Activated CD8-positive, alpha-beta memory T cell treated with anti-CD3 and anti-CD28 coated beads for 4 hours (primary cell): ENCODE measurements at places on chromosomes 1 and 21.

DNA sequence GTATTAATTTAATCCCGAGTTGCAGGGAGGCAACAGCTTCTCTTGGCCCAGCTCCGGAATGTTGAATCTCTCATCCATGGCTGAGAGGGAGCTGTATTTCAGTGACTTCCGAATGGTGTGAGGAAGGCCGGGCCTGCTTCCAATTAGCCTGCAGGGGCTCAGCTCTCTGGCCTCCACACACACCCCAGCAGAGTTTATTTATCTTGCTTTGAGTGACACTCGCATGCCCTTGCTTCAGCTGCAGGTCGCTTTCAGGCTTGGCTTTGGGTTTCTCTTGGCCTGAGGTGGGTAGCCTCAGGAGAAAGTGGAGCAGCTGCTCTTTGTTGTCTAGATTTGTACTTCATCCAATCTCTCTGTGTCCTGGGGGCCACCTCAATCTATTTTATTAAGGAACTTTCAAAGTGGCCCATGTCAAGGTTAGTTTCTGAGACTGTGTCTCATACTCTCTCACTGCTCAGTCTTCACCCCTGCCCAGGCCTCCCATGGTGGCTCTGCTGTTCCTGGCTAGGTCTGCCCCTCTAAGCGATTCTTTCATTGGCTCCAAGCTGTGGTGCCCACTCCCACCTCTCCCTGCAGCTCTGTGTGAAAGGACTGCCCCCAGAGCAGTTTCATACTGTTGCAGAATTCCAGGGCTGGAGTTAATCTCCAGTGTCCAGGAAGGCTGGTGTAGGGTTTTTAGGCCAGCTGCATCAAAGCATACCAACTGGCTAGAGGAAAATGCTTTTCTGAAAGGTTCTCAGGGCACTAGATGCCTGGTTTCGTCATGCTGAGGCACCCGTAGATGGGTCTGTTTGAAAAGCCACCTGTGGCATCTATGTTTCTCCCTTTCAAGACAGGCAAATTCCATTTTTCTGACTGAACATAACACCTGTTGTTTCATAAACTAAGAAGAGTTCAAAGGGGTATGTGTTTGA, 153.5 kb downstream of the PLXNA2 start:
- no peak for DNase-seq

DNA sequence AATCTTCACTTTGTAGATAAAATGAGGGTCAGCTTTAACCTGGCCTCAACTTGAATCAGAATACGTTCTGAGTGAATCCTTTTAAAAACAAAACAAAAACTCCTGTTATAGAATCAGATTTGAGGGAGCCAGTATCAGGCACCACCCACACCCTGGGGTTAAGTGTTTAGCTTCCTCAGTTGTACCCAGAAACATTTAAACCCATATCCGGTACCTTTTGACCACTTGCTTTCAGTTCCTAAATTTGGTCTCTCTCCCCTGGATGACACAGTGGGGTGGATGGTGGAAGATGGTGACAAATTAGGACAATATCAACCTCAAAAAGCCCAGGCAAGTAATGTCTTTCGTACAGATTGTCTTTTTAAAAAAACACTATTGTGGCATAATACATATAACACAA, 10.4 kb downstream of the KLHDC7A start:
- no peak for DNase-seq

- no peak for DNase-seq
These were observed 72.3 kb downstream of the TNFSF4 start for GRCh38 chr1:173134800-173135199.

- DNase-seq, result no peak
These were observed 327.6 kb downstream of the DPYD start for GRCh38 chr1:97593192-97593591.

DNA sequence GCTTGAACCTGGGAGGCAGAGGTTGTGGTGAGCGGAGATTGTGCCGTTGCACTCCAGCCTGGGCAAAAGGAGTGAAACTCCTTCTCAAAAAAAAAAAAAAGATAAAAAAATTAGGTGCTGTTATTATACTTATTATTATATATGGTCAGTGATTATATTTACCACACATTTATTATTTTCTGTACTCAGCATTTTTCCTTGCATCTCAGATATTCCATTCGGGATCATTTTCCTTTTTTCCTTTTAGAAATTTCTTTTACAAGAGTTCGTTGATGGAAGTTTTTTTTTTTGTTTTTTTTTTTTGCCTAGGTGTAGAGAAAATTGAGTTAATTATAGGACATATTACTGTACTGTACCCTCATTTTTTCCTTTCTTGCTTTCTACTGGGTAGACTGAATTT, 13.5 kb downstream of the CCDC30 start:
- DNase-seq, result no peak

DNA sequence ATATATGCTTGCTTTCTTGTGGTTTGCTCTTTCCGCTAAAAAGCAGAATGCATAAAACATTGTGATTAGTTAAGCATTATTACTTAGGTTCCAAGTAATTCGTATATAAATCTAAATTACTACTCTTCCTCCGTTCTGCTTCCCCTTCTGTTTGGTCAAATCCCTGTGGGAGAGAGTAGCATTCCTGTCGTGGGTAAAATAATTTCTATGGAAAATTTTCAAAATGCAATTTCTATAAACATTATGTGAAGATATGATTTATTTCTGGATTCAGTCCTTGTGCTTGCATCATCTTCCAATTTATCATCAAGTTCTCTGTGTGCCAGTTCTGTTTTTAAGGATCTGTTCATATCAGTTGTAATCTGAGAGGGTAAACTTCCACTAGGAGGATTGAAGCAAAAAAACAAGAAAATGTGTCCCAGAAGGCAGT, 7.2 kb upstream of the WARS2 start:
- DNase-seq, result no peak

GRCh38 chr1:17011439-17012307, at the start of gene ATP13A2:
TSS of gene ATP13A2 (minus strand) at chr1:17011928. CDS start at chr1:17011738, 190 bp downstream.
- DNase-seq, result peak; percentile 62

GRCh38 chr21:32044205-32045180, 171.7 kb downstream of the HUNK start:
- no peak for DNase-seq

- DNase-seq, result no peak
These were observed 1.5 kb upstream of the MXRA8 start for GRCh38 chr1:1359664-1360468.

DNA sequence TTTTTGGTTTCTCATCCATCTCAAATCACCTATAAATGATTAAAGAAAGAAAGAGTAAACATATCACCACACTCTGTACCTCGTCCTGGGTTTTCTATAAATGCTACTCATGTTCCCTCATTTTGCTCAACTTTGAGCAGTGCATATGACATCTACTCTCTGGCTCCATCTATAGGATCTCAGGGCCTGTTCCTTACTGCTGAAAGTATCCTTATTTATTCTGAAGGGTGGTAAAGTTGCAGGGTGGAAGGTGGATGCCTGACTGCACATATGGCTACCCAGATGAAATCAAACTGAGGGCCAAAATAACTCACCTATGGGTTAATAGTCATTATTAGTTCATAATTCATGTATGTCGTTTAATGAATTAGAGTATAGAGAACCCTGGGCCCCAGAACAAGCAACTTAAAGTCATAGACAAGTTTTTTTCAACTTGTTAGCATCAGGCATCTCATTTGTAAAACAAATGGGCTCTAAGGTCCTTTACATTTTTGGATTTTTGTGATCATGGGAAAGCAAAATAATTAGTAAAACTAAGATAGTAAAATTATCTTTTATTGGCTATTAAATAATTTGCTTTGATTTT, 46.5 kb downstream of the NCF2 start:
- DNase-seq, result no peak

GRCh38 chr1:220710333-220710732, 20.2 kb downstream of the C1orf115 start:
- DNase-seq, result no peak

DNA sequence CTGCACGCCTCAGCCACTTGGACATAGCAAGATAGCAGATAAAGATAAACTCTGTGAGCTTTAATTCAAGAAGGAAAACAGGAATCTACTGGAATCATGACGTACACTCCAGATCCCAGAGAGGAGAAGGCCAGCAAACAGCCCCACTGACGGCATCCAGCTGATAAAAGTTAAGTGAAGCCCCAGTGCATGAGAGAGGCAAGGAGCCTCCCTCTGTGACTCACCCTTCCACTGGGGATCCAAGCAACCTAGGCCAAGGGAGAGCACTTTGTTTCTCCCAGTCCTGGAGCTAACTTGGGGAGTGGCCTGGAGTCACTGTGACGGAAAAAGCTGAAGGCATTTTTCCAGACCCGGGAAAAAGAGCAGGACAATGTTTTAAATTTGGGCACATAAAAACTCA, 270.0 kb downstream of the AKT3 start:
- no peak for DNase-seq

- no peak for DNase-seq
These were observed 170.4 kb downstream of the ACTL8 start for GRCh38 chr1:17925290-17926237.

DNA sequence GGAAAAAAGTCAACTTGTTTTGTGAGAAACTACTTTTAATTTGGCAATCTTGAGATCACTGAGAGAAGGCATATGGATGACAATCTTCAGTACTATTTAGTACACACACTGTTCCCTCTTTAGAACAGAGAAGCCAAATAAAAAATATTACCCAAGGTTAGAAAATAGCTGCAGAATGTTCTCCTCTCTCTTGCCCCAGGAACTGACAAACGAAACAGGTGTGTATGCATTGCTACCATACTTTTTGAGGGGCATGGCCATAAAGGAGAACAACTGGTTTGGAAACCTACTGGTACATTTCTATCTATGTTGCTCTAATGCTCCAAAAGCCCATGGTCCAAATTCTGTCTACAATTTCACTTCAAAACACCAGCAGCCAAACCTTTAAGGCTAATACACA, 5.7 kb downstream of the TOR1AIP2 start:
- no peak for DNase-seq

- DNase-seq, result no peak
These were observed 208.7 kb downstream of the MRPL39 start for GRCh38 chr21:25398630-25399029.

GRCh38 chr1:178342745-178343144, 154.0 kb downstream of the CLEC20A start:
- DNase-seq, result no peak

- no peak for DNase-seq
These were observed 9.6 kb downstream of the PTPRU start for GRCh38 chr1:29245876-29246275.

- no peak for DNase-seq
These were observed 36.3 kb upstream of the FAM3B start for GRCh38 chr21:41280115-41280919.

- DNase-seq, result no peak
These were observed 21.5 kb downstream of the NFYC start for GRCh38 chr1:40712997-40713396.

DNA sequence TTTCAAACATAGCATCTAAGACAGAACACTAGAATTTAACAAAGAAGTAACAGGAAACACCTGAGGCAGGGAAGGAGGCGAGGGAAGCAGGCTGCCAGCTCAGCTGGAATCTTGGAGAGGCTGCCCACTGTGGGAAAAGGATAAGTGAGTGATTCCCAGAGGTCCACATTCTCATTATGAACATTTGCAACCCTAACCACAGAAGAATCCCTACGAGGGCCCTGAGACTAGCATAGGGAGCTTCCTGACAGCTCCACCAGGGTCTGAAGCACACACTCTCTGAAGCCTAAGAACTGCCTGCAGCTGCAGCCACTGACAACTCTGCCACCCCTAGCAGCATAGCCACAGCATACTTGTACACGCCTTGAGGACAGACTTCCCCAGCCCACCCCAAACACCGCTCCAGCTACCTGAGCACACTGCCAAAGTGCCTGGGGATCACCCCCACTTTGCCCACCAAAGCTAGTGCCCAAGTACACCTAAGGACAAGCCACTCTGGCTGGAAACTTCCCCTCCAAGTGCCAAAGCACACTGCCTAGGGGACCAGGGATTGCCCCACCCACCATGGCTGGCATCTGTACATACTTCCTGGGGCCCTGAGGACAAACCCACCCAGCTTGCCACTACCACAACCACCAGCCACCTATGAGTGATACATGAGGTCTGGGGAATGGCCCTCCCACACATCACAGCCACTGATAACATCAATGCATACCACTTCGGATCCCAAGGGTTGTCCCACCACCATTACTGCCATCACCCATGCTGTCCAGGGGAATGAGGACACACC, 76.6 kb upstream of the GUCA2A start:
- DNase-seq, result no peak

DNA sequence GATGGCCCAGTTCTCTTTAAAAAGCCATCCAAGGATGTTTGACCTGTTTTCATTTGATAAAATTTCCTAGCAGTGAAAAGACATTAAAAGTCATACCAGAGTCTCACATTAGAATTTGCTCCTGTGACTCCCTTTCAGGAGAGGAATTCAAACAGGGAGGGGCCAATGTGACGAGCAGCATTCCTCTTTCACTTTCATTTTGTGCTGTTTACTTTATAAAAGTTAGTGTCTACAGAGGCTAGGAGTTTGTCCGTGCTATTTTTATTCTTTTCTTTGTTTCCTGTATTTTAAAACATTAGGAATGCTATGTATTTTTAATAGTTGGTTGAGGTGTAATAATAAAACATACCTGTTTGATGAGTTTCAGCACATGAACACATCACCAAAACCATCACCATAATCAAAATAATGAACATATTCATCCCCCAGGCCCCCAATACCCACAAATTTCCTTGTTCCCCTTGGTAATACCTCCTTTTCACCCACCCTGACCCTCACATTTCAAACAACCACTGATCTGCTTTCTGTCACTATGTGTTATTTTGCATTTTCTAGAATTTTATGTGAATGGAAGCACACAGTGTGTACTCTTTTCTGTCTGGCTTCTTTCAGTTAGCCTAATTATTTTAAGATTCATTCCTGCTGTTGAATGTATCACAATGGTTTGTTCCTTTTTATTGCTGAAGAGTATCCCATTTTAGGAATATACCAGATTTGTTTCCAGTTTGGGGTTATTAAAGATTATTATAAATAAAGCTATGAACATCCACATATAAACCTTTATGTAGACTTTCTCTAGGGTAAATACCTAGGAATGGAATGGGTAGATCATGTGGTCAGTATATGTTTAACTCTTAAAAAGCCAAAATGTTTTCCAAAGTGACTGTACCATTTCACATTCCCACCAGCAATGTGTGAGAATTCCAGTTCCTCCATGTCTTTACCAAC, 129.5 kb downstream of the TENT5C start:
- DNase-seq, result no peak

DNA sequence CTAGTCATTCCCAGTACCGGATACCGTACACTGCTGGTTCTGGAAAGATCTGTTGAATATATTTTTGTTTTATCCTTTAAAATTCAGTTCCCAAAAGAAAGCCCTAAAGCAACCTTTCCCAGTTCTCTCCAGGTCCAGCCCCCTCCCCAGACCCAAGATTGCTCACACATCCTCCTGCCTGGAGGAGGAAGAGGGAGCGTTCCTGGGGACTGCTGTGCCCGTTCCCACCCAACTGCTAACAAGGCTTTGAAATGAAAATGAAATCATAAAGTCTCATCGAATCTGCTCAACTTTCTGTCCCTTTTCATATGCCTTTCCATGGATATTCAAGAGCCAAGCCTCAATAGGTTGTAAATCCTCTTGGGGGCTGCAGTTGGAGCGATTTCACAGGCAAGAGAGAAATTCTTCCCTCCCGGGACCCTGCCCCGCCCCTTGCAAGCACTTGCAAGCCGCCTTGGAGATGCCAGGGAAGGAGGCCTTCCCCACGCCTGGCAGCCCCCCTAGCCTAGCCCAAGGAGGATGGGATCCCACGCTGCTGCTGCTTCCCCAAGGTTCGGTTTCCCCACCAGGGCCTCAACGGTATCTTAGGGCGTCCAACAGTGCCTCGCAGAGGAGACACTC, 113.2 kb upstream of the CACHD1 start:
- no peak for DNase-seq
